Effector memory CD4-positive, alpha-beta T cell (primary cell): ENCODE measurements at places on chromosomes 7 and 10.

DNA sequence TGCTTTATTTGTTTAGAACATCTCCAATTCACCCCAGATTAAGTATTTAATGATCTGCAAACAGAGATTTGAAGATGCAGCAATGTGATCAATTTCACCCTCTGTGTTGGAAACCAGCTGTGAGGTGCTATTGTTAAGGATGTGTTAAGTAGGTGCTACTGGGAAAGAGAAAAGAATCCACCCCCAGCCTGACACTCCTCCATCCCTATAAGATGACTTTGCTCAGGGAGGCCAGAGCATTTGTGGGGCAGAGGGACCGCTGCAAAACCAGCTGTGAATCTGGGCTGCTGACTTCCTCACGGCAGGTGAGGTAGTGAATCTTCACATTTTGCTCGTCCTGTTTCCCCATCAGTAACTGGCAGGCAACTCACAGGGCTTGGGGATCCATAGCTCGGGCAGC, 297.5 kb downstream of the GFRA1 start:
- no peak for DNase-seq

DNA sequence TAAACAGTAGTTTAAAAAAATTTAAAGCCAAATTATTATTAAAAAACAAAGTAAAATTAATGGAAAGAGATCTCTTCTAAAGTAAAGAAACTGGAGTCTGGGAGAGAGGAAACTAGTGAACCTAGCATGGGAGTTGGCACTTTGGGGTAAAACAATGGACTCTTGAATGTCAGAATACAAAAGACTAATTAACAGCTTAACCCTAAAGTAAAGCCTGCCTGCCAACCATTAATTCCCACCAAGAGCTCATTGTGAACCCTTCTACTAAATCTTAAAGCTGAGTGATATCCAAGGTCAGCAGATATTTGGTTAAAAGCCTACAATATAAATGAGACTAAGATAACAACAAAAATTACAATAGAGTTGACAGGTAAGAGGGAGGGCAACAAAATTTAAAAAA, 36.5 kb downstream of the KMT2C start:
- no peak for DNase-seq

- no peak for DNase-seq
Measured at GRCh38 chr10:119362122-119362521, 154.8 kb downstream of the GRK5 start.

DNA sequence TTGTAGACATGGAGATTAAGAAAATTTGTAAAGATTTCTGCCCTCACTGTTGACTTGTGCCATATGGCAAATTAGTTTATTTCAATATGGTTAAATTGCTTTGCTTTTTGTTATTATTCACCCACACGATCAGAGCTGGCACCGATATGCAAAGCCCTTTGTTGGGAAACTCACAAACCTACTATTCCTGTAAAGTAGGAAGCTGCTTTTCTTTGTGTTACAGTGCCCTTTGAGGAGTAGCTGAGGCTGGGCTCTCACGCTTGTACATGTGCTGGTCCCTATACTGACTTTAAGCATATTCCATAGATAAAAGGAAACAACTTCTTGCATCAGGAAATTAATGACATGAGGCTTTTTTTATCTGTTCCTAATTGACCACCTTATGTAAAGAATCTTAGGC, 17.6 kb upstream of the AOAH start:
- DNase-seq, result no peak

- no peak for DNase-seq
Measured at GRCh38 chr7:96414931-96415292, 93.0 kb upstream of the SLC25A13 start.

GRCh38 chr10:32454148-32454547, 8.2 kb downstream of the CCDC7 start:
- no peak for DNase-seq

DNA sequence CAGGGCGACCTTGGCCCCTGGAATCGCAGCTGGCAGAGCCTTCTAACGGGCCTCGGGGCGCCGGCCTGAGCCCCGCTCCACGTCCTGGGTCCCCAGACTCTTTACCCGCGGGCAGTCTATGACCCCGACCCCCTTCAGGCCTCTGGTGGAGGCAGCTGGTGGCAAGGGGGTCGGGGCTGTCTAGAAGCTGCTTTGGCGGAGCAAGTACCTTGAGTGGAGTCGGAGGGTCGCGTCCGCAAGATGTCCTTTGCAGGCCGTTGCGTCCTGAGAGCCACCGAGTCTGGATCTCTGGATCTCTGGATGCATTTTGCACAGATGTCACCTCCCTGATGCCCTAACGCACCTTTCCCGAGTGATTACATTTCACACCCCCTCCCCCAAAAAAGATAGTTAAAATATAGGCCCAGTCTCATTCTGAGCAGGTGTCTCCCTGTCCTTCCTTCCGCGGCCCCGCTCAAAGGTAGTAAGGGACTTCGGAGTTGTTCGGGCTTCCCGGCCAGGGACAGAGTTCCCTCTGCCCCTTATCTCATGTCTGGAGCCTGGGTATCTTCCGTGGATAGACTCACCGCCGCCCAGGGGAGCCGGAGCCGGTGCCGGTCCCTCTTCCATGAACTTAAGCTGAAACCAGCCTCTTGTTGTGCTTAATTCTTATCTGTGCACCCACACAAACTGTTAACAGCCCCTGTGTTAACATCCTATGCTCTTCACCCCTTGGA, 457 bp downstream of the ACADSB start:
- no peak for DNase-seq

DNA sequence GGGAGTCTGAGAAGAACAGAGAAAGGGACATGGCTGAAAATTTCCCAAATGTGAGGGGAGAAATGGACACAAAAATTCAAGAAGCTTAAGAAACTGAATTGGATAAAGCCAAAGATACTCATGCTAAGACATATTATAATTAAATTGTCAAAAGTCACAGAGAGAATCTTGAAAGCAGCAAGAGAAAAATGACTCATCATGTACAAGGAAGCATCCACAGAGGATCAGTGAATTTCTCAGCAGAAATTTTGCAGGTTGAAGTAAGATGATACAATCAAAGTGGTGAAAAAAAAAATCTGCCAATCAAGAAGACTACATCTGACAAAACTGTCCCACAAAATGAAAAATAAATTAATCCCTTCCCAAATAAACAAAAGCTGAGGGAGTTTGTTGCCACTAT, 56.8 kb downstream of the MPP7 start:
- no peak for DNase-seq

DNA sequence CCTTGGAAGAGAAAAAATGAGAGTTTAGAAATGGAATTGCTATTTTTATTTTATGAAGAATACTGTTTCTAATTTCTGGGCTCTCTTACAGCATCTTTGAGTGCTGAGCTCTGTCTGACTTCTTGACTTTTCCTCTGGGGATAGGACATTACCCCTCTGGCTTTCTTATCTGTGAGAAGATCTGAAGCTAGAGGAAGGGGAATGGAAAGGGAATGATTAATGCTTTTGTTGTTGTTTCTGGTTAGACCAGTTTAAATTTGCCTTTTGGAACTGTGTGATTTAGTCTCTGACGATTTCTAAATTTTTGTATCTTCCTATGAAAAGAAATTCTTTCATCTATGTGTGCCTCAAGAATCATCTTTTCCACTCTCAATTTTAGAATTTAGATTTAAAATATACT, 811.4 kb downstream of the REEP3 start:
- DNase-seq, result no peak

GRCh38 chr7:36623247-36623646, 101.0 kb downstream of the AOAH start:
- DNase-seq, result no peak

GRCh38 chr10:10791869-10792268, 225.8 kb upstream of the CELF2 start:
- DNase-seq, result no peak

DNA sequence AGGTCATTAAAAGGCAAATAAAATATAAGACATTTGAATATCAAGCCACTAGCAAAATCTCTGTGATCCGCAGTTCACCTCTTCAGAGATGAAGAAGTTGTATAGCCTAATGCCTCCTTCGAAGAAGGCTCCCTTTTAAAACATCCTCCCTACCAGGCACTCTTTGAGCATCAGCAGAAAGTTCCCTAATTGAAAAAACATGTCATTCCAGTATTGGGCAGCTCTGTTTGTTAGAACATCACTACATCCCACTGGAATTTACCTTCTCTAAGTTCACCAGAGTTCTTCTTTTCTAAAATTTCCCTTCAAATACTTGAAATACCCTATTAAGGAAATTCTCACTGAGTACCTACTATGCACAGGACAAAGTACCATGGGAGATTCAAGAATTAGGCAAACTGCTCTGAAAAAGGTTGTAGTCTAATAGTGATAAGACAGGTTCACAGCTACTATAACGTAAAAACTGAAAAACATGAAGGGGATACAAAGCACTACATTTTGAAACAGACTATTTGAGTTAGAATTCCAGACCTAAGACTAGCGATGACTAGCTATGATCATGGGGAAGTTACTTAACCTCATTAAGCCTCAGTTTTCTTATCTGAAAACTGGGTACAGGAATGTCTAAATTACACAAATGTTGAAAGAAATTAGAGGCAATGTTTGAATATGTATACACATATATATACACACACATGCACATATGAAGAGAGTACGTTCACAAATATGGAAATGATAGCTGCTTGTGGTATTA, 128.7 kb downstream of the ELAPOR2 start:
- no peak for DNase-seq

- DNase-seq, result no peak
Measured at GRCh38 chr10:109275960-109276359, 647.4 kb downstream of the XPNPEP1 start.

DNA sequence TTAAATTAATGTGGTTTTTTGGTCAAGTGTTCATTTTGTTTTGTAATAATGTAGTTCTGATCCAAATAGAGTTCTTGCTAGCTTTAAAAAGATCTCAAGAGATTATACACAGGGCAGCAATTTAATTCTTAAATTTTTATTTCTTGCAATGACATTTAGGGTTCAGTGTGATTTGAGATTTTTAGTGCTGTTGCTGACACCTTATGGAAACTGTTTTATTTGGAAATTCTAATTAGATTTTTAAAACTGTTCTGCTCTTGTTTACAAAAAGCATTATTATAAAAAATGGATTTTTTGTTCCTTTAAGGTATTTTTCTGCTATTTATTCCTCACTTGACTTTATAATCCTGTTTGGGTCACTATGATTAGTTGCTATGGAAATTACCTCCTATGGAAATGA, 72.1 kb downstream of the RTKN2 start:
- no peak for DNase-seq

DNA sequence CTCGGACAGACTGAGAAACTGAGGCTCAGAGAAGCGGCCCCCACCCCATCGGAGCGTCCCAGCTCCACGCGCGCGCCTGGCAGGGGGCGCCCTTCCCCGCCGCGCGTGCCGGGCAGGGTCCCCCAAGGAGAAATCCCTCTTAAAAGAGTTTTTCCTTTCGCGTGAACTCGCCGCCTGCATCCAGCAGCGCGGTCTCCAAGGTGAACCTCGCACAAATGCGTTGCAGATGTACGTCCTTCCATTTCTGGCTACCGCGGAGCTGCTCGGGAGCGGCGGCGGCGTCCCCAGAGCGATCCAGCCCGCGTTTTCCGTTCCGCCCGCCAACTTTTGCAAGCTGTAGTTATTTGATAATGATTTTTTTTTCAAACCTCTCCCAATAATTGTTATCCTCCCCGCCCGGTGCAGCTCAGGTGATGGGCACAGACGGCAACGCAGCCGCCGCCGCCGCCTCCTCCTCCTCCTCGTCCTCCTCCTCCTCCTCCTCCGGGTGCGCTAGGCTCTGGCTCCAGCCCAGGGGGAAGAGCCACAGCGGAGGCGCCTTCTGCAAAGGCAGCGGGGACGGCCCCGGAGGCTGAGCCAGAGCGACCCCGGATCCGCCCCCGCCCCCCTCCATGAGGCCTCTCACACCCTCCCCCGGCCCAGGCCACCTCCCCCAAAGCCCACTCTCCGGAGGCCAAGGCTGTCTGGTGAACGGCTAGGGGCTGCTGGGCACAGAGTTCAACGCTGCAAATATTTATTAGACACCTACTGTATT, 74.0 kb upstream of the CUX1 start:
- DNase-seq, result peak; percentile 52

GRCh38 chr10:62818426-62819011, 2.4 kb upstream of the EGR2 start:
- DNase-seq, result no peak

GRCh38 chr10:2262333-2262732, 525.0 kb upstream of the ADARB2 start:
- no peak for DNase-seq

DNA sequence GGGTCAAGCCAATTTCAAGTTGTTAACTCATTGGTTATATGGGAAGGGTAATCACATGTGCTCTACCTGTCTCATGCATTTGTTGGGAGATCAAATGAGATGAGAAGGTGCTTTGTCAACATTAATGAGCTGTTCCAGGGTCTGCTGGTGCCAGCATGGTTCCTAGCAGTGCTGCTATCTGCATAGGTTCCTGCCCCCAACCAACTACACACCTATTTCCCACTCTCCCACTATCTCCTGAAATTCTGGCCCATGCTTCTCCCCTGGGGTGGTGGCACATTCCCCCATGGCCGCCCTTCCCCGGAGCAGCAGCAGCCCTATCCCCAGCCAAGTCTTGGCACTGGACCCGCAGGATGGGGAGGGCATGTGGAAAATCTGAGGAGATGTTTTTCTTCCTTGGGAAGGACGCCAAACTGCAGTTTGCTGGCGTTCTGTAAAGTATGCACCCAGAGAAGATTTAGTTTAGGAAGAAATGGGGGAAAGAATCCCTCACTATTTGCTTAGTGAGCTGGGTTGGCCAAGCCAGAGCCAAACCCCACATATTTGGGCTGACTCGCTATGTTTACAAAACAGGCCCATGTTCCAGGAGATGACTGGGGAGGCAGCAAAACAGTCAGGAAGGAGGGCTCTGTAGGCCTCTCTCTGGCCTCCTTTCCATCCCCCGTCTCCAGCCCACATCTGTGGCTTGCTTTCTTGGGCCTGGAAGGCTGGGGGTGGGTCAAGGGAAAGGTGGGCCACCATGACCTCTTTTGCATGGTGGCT, 42.5 kb downstream of the PPP1R3C start:
- DNase-seq, result no peak

DNA sequence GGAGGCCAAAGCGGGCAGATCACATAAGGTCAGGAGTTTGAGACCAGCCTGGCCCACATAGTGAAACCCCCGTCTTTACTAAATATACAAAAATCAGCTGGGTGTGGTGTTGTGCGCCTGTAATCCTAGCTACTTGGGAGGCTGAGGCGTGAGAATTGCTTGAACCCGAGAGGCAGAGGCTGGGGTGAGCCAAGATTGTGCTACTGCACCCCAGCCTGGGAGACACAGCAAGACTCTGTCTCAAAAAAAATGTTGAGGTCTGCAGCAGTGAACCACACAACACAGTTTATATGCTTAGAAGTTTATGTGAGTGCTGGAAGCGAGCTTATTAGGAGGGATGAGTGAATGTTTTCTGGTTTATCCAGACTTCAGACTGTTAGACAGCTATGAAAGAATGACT, 10.4 kb downstream of the LHPP start:
- no peak for DNase-seq

- DNase-seq, result no peak
Measured at GRCh38 chr7:17852361-17852760, 87.9 kb downstream of the SNX13 start.
